ENCODE measurements at places on chromosomes 2 and 18.

- no peak for DNase-seq
Observed at GRCh38 chr2:56534321-56534720, 350.5 kb downstream of the CCDC85A start.

DNA sequence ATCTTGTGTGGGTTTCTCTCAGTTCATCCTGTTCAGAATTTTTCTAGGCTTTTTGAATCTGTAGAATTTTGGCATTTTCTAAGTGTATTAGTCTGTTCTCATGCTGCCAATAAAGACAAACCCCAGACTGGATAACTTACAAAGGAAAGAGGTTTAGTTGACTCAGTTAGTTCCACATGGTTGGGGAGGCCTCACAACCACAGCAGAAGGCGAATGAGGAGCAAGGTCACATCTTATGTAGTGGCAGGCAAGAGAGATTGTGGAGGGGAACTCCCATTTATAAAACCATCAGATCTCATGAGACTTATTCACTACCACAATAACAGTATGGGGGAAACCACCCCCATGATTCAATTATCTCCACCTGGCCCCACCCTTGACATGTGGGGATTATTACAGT lies 199.2 kb downstream of the ST6GAL2 start:
- no peak for DNase-seq

- peak; percentile 27 for DNase-seq
Observed at GRCh38 chr18:46334868-46335281, 230.7 kb downstream of the HAUS1 start.

DNA sequence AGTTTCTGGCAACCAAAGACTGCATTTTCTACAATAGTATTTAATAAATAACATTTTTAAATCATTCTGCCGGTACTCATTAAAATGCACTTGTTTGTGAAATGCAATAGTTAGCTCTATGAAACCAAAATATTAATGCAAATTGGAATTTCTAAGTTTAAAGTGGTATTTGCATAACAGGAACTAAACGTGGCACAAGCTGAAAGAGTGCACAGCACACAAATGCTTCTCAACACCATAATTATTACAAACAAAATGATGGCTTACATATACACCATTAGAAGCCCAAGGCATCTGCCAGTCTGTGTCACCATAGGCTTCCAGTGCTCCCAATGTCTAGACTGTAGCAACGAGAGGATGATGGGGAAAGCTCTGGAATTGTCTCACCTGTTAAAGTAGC lies 280.5 kb downstream of the TCF4 start:
- no peak for DNase-seq

GRCh38 chr18:7568426-7568825 lies 1.3 kb downstream of the PTPRM start:
- DNase-seq, result no peak

GRCh38 chr2:222627764-222628163 lies 28.1 kb downstream of the FARSB start:
- no peak for DNase-seq

DNA sequence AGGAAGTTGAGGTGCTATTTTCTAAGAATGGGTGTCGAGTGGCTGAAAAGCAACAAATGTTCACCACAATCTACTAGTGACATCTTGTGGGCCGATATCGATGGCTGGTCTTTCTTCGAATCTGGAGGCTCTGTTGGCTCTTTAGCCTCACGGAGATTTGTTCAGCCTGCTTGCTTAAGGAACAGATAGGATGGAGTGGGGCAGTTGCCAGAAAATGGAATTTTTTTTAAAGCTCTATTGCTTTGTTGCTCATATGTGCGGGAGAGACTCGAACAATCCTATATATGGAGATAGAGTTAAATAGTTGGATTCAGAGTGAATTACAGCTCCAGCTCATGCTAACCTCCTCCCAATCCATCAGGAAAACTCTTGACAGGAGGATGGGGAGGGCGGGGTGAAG lies 70.9 kb upstream of the LYPD6B start:
- DNase-seq, result peak; percentile 23

GRCh38 chr2:64987001-64987955 lies 1.9 kb upstream of the SLC1A4 start:
- DNase-seq, result peak; percentile 28

GRCh38 chr18:27996801-27997272 lies 180.1 kb downstream of the CDH2 start:
- no peak for DNase-seq

- no peak for DNase-seq
Observed at GRCh38 chr2:169203952-169204351, 134.6 kb downstream of the DHRS9 start.

DNA sequence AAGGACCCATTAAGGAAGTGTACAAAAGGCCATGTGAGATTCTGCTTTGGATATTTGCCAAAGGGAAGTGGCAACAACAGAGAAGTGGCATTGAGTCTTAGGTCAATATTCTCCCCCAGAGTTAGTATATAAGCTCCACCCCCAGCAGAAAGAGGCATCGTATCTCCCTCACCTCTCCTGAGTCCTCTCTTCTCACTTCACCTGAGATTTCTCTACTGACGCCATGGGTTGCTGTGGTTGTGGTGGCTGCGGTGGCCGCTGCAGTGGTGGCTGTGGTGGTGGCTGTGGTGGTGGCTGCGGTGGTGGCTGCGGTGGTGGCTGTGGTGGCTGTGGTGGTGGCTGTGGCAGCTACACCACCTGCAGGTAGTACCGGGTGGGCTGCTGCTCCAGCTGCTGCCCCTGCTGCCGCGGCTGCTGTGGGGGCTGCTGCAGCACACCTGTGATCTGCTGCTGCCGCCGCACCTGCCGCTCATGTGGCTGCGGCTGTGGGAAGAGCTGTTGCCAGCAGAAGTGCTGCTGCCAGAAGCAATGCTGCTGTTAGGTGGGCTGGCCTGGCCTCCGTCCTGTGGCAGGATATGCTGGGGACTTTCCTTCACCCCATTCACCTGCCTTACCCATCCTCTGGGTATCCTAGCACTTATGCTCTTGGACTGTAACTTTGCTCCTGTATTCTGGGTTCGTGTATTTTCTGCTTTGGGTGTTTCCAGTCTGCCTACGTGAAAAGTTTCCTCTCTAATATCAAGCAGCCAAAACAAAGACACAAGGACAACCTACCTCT lies 5.9 kb downstream of the SCYGR3 start:
- DNase-seq, result peak; percentile 39

GRCh38 chr2:157257312-157258252 lies at the start of gene GALNT5:
TSS of gene GALNT5 (plus strand) at chr2:157257705. CDS start at chr2:157258083, 378 bp downstream.
- DNase-seq, result no peak

DNA sequence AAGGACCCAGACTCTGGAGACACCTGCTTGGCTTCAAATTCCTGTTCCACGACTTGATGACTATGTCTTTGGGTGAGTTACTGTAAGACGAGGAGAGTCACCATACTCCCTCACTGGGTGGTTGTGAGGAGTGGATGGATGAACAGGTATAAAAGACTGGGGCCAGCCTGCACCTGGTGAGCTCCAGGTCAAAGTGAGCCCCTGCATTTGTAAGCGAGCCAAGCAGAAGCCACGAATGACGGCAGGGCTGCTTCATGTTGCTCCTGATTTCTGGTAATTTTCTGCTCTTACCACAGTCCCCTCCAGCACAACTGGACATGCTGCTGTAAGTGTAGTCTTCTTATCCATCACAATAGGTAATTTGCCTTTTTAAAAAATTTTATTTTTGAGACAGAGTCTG lies 86.6 kb downstream of the POLR1A start:
- DNase-seq, result no peak

DNA sequence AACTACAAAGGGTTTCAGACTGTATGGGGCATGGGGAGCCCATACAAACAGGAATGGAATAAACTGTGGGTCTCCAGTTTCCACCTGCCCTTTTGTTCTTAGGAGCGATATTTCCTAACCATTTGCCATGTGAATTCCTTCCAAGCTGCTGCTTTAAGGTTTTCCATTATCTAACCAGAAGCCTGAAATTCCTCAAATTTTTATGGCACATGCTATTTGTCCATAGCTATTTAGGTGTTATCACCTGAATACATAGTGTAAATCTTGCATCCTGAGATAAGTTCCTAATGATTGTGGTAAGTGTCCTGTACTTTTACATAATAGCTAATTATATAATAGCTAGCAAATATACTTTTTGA lies 17.4 kb upstream of the PAIP2B start:
- DNase-seq, result no peak

GRCh38 chr2:45332567-45332966 lies 278.5 kb downstream of the SRBD1 start:
- no peak for DNase-seq

DNA sequence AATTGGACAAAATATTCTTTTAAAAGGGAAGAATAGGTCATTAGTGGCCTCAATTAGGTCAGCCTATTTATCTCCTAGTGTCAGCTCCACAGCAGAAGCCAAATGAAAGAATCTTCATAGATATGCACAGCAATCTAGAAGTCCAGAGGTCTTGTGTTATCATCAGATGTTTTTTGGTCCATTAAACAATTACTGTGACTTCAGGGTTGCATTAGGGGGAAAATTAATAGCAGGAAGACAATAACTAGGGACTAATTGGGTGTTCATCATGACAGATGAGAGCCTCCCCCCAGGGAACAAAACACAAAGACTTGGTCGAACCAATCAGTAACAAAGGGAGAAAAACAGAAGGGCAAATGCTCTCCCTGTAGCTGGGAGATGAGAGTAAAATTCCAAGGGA lies 264.7 kb downstream of the PTH2R start:
- no peak for DNase-seq

GRCh38 chr2:121588357-121588756 lies 57.7 kb downstream of the RNU4ATAC start:
- no peak for DNase-seq

DNA sequence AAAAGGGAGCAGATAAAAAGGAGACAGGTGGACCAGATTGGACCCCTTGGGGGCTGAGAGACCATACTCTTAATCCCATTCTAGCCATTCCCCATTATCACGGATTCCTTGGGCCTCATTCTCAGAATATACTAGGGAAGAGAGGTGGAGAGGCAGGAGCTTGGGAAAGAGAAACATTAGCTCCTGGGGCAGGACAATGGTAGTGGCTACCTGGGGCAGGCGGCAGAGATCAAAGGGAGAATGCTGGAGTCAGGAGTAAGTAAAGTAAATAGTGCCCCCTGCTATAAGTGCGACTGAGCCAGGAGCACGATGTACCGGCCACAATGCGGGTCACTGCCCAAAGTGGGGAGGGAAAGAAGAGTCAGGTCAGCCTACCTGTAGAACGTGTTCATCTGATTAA lies 20.4 kb upstream of the IHH start:
- no peak for DNase-seq

DNA sequence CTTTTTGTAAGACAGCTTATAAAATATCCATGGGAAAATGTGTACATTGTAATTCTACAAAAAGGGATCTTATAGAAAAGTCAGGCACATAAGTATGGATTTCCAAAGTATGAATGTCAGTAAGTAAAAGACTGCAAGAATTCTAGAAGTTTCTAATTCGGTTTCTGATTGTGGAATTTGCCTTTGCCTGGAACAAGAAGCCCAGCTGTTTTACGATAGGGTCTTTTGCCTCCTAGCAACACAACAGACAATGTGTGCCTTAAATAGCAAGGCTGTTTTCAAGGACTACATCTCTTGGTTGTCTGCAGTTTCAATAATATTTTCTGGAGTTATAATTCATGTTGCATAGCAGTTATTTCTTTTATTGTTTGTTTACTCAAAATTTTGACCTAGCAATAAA lies 312.9 kb downstream of the MTX2 start:
- no peak for DNase-seq

GRCh38 chr2:47503481-47504070 lies 100.6 kb downstream of the MSH2 start:
- no peak for DNase-seq

GRCh38 chr2:96197546-96198255 lies 10.9 kb downstream of the STARD7 start:
- no peak for DNase-seq

Measured in Kasumi-1 (cell line).